Right cardiac atrium (tissue), 5 donors: ENCODE measurements at places on chromosomes 1 and 21. TPM values are rescaled to one million over a fixed set of nuclear protein-coding genes. Genes with fewer than 3 reads are reported as not detected.

The CDC42BPA gene
- 34.6 TPM for total RNA-seq

- peak; percentile 84 for DNase-seq
Observed at GRCh38 chr1:155176544-155177071, 3.0 kb downstream of the TRIM46 start.

The OR2G6 gene
- total RNA-seq: not detected

- DNase-seq: no peak
Observed at GRCh38 chr1:151807766-151808165, 2.5 kb upstream of the LINGO4 start.

GRCh38 chr1:115677565-115677964, 35.8 kb downstream of the VANGL1 start:
- DNase-seq: no peak

The OR2L8 gene
- not detected for total RNA-seq

The REG4 gene
- not detected for total RNA-seq

The FOXD2 gene
- total RNA-seq: 0.08 TPM

The SPRR2F gene
- total RNA-seq: not detected

DNA sequence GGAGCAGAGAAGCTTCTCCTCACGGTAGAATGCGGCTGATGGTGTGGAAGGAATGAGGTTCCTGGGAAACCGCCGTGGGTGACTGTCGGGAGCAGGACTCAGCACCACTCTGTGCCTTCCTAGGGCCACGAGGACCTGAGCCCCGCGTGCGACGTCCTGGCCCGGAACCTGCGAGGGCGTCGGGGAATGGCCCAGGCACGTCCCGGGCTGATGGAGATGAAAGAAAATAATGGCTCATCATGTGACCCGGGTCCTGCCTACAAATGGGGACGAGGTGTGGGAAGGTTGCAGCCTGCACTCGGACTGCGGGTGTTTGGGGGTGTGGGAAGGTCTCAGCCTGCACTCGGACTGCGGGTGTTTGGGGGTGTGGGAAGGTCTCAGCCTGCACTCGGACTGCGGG, 25.1 kb upstream of the TTLL10 start:
- no peak for DNase-seq

- DNase-seq: no peak
Observed at GRCh38 chr1:31507676-31508530, 68.4 kb upstream of the TINAGL1 start.

DNA sequence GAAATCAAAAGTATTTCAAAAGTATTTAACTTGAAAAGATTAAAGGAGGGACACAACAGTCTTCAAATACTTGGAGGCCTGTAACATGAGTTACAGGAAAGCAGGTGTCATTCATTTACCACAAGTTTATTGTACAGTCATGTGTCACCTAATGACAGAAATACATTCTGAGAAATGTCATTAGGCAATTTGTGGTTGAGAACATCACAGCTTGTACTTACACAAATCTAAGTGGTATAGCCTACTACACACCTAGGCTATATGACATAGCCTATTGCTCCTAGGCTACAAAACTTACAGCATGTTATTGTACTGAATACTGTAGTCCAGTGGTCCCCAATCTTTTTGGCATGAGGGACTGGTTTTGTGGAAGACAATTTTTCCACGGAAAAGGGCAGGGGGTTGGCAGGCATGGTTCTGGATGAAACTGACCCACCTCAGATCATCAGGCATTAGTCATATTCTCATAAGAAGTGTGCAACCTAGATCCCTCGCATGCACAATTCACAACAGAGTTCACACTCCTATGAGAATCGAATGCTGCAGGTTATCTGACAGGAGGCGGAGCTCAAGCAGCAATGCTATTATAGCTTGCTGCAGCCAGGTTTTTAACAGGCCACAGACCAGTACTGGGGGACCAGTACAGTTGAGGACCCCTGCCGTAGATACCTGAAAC, 25.0 kb upstream of the PHTF1 start:
- DNase-seq: no peak

GRCh38 chr1:72837781-72838180, 555.4 kb upstream of the NEGR1 start:
- DNase-seq: no peak

DNA sequence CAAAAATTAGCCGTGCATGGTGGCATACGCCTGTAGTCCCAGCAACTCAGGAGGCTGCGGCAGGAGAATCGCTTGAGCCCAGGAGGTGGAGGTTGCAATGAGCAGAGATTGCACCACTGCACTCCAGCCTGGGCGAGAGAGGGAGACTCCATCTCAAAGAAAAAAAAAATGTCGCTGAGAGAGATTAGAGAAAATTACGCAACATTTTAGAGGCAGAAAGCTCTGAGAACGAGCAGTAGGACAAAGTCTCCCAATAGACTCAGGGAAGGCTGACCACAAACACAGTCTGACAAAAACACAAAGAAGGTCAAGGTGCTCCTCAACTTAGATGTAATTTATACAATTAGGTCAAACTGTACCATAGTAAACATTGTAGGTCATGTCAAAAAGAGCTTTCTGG, 367.6 kb upstream of the ZRANB2 start:
- DNase-seq: no peak

- no peak for DNase-seq
Observed at GRCh38 chr1:224170748-224171478, 12.1 kb upstream of the DEGS1 start.

The PTPRC gene
- 16.2 TPM for total RNA-seq

GRCh38 chr1:109578947-109579443, 30.6 kb downstream of the GNAI3 start:
- no peak for DNase-seq

DNA sequence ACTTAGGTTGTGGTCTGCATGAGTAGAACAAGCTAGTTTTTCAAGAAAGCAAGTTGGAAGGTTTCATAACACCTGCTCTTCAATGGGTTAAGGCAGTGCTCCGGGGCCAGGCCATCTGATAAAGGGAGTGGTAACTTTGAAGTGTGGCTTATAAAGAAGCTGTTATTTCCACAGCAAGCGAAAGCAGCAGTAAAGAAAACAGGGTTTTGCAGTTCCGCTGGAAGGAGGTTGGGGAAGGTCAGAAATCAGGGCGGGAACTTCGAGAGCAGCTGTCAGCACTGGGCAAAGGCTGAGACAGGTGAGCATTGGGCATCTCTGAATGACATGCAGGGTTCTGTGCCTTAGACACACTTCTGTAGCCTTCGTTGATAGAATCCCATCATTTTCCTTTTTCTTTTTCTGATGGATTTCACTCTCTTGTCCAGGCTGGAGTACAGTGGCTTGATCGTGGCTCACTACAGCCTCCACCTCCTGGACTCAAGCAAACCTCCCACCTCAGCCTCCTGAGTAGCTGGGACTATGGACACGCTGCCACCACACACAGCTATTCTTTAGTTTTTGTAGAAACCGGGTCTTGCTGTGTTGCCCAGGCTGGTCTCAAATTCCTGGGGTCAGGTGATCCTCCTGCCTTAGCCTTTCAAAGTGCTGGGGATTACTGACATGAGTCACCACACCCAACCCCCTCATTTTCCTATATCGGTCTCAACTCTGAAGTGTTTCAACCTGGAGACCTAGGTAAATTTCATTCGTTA, 20.5 kb downstream of the TMEM51 start:
- no peak for DNase-seq

The FCGR3B gene
- 3.7 TPM for total RNA-seq

The OR6N1 gene
- total RNA-seq: not detected

DNA sequence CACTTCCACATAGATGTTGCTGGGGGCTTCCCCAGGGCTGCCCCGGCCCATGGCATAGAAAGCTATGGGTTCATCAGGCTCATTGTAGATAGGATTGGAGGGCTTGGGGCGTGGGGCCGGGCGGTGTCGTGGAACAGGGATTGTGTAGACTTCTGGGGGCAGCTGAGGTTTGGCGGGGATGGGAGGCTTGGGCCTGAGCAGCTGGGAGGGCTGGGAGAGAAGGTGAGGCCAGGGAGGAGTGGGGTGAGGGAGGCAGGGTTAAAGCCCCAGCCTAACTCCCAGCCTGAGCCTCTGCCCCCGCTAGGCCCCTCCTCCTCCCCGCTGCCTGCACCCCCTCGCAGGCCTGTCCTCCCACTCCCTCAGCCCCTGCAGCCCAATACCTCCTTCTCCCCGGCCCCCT, 7.4 kb downstream of the SH2D2A start:
- DNase-seq: no peak

The CYP2J2 gene
- 58.0 TPM for total RNA-seq

DNA sequence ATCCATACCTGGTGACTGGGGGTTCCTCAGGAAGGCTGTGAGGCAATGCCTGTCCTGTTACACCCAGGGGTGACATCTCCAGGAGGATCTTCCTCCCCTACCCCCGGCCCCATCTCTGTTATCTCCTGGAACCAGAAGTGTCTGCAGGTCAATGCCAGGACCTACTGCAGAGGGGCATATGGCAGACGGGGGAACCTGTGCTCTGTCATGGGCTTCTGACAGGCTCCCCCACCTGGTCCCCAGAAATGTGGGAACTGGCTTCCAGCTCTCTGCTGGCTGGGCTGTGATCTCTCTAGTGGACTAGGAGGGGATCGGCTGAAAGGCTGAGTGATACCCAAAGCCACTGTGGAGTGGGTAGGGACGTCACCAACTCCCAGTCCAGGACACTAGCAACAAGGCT, 21.0 kb downstream of the KCND3 start:
- DNase-seq: no peak

DNA sequence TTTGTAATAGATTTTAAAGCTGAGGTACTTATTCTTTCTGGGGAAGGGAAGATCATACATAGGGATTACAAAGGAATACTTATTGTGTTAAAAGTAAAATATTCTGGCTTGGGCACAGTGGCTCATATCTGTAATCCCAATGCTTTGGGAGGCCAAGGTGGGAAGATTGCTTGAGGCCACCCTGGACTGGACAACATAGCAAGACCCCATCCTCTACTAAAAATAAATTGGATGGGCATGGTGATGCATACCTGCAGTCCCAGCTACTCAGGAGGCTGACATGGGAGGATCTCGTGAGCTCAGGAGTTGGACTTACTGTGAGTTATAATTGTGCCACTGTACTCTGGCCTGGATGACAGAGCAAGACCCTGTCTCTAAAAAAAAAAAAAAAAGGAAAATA, 27.6 kb downstream of the GABPB2 start:
- no peak for DNase-seq

The HJV gene
- total RNA-seq: 87.4 TPM

DNA sequence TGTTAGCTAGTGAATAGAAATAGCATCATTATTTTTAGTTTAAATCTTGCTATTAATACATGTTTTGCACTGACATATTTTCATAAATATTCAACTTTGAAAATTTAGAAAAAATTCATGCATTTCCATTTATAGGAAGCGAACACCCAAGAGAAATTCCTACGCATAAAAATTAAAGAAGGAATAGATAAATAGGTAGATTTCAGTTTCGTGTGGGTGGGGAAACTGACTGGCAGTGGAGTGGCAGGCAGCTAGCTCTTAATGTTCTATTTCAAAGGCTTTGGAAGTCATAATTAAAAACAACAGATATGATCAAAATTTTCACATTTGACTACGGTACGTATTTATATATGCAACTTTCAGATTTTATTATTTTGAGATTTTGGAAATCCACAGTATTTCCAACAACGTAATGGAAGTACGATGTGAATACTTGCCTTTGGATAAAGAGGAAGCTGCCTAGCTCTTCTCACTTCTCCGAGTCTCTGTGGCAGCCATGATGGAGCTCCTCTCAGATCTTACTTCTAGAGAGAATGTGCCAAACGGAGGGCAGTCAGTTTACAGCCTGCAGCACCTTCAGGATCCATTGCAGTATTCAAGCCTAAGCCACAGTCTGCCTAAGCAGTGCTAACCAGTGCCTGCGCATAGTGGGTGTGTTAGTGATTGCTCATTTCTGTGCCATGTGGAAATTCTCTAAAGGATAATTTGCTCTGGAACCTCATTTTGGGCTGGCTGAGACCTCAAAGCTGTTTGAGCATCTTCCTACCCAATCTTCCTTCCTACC, 62.9 kb upstream of the RGS4 start:
- DNase-seq: no peak

The ECM1 gene
- total RNA-seq: 36.4 TPM

DNA sequence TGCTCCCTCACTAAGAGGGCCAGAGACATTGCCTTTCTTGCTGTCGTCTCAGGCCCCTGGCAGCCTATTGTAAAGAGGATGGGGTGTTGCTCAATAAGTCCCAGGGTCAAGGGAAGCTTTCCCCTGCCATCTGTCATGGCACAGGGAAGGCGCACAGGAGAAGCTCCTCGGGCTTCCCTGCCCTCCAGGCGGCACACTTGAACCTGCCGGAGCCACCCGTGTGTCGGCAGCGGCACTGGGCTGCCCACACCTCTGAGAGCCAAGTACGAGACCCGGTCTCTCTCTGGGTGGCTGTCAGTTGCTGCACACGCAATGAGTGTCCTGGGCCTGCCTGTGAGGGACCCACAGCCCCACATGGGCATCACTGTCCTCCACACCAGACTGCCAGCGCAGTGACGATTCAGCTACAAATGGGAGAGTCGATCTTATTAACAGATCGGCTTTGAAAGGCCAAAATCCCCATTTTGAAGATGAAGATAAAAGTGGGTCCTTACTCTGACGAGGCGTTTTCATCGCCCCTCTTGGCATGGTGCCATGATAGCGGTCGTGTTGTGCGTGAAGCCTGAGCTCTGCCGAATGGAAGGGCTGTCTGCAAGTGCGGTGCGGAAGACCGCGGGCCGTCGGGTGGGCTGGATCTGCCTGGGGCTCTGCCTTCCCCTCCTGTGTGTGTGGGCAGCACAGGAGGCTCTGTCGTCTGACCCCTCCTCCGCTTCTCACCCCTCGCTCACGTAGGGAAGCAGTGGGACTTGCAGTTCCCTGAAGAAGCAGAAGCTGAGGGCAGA, 29.2 kb upstream of the PDXK start:
- no peak for DNase-seq

- peak; percentile 32 for DNase-seq
Observed at GRCh38 chr1:227918736-227919135, 29.0 kb downstream of the WNT9A start.

The SLAMF8 gene
- 1.7 TPM for total RNA-seq

DNA sequence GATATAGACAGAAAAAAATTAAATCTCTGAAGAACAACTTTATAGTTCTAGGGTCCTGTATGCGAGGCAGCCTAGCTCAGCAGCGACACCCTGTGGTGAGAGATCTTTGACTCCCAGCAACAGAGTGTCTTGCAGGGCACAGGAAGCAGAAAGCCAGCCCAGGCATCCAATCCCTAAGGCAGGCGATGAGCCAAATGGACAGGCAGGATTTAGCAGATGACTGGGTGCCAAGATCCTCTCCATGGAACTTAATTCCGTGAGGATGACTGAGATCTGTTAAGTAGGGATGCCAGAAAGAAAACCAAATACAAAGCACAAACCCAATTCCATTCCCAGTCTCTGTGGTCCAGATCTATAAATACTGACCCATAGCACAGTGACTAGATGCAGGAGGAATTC, 38.8 kb downstream of the HLCS start:
- peak; percentile 83 for DNase-seq
